ENCODE measurements at places on chromosomes 13 and 19. TPM values are rescaled to one million over a fixed set of nuclear protein-coding genes. Genes with fewer than 3 reads are reported as not detected.

GRCh38 chr13:100315522-100315921, 226.6 kb downstream of the PCCA start:
- DNase-seq: no peak

GRCh38 chr19:4914736-4915501, 5.6 kb downstream of the UHRF1 start:
- no peak for DNase-seq

DNA sequence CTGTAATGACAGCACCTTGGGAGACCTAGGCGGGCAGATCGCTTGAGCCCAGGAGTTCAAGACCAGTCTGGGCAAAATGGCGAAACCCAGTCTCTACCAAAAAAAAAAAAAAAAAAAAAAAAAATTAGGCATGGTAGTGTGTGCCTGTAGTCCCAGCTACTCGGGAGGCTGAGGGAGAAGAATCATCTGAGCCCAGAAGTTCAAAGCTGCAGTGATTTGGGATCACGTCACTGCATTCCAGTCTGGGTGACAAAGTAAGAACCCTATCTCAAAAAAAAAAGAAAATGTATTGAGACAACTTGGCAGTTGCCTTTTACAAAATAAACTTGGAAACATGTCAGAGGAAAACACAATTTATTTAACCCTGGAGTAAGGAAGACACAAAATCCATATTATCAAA, 26.8 kb downstream of the RBM26 start:
- DNase-seq: no peak

DNA sequence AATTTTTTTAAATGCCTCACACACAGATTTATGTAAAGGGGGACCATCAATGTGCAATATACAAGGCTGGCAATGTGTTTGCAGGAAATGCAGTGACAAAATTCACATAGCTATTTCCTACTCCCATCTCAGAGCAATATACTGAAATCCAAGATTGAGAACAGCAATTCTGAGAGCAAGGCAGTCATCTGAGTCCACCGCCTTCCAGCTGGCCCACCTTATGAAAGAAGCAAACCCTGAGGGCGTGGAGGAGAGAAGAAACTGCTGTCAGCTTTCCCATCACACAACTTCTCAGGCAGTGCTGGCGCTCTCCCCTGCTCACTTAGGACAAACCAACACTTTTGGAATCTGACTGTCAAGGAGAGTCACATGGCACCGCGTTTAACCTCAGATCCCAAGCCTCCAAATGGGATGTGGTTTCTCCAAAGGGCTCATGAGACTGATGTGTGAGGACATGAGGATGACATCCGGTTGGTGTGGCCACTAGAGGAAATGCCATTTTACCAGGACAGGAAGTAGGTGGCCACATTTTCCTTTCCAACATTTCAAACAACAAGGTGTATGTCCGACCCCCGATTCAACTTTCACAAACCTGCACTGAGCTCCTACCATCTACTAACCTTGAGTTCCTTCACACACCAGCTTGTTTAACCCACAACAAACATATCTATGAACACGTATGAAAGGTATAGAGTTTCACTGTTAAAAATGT, 3.7 kb upstream of the DOCK9 start:
- no peak for DNase-seq

DNA sequence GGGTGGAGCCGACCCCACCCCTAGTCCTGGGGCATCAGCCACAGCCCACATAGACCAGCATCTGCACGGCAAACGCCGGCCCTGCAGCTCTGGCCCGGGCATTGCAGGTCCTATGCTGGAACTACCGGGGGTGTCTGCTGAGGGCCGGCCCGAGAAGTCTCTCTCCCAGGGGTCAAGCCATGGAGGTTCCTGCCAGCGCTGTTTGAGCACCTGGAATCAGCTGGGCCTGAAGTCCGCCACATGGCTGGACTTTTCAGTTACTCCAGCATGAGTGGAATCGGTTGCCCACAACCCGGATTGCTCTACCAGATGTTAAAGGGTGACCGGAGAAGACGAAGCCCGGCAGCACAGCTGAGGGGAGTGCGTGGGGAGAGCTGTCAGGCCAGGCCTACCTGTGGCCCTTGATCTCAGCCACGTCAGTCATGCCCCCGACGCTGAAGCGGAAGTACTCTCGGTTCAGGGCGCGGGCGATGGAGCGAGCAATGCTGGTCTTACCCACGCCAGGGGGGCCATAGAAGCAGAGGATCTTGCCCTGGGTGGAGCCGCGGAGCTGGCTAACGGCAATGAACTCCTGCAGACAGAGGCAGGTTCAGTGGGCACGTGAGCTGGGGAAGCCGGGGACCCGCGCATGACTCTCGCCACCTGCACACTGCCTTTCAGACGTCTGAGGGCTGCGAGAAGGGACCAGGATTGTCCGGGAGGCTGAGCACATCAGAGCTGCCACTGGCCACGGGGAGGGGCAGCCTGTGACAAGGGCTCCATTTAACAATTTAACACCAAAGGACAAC, 8.7 kb downstream of the RPL36 start:
- DNase-seq: peak; percentile 0

DNA sequence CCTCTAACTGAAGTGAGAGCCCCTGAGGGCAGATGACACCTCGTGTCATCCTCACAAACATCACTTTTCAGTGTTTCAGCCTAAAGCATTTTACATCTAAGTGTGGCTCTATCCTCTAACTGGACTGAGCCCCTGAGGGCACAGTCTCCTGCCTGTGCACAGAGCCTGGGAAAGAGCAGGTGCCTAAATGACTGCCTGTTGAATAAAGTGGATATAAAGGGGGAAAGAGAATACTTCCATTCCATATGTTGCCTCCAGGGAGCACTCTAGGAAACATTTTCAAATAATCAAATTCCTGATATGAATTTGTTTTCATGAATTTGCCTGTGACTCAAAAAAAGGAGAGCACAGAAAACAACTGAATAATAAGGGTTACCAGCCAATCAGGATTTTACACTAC, 32.2 kb downstream of the CNMD start:
- peak; percentile 27 for DNase-seq

DNA sequence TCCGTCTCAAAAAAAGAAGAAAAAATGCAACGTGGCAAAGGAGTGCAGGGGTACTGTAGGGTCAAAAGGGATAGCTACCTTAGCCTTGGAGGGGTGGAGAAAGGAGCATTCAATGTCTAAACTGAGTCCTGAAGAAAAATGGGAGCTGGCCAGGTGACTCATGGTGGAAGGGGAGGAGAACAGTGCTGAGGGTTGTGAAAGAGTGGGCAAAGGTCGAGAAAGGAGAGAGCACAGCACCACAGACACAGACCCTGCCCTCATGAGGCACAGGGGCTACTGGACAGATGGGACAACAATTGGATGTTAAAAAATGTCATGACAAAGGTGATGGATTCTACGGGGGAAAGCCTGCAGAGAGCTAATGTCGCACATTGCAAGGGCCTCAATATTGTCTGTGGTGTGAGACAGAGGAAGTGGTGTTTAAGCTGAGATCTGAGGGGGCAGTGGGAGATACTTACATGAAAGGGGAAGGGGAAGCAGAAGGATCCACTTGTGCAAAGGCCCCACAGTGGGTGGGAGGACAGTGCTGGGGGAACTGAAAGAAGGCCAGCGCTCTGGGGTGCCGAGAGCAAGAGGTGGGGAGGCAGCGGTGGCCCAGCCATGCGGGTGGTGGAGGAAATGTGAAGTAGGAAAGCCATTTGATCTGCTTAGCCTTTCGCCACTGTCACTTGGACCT, 42.9 kb upstream of the URAD start:
- no peak for DNase-seq

DNA sequence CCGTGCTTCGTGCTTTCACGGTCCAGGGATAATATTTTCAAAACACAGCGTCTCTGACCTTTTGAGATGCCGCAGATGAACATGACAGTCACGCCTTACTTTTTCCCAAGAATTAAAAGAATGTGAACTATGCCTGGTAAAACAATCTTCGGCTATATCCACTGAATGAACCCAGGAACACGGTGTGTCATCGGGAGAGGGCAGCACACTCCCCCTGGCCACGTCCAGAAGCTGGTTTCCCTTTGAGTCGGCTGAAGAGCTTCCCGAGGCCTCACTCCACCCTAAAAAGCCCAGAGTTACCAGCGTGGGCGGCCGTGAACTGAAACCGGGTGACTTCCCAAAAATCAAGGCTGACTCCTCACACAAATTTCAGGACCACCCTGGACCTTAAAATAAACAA, 22.9 kb upstream of the SHISA2 start:
- DNase-seq: no peak

GRCh38 chr19:5850743-5851293, 431 bp downstream of the FUT3 start:
- no peak for DNase-seq

GRCh38 chr13:76132532-76132931, 496.4 kb downstream of the LMO7 start:
- no peak for DNase-seq

GRCh38 chr13:45040622-45041021, 51.3 kb downstream of the GPALPP1 start:
- no peak for DNase-seq

DNA sequence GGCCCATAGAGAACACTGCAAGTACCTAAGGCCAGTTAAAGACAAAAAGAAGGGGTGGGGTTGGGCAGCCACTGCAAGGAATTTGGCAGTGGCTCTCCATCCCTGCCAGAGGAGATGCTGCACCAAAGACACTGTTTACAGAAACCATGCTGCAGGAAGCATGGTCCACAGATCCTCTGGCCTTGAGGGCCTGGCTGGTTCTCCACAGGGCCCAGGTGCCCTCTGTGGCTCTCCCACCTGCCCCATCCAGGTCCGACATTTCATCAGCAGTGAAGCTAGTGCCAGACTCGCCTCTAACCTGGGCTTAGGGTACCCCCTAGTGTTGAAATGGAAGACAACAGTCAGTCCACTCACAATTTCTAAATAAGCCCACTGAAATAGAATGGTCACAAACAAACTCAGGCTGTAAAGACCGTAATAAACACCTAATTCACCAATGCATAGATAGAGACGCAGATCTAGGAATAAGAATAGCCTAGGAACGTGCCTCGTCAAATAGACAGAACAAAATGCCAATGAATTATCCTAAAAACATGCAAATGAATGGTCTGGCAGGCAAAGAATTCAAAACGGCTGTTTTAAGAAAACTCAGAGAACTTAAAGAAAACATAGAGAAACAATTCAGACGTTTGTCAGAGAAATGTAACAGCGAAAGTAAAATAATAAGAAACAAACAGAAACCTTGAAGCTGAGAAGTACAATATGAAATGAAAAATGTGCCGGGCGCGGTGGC, 23.3 kb downstream of the LYPD4 start:
- DNase-seq: peak; percentile 90

GRCh38 chr19:4272894-4273293, 6.2 kb upstream of the SHD start:
- DNase-seq: no peak

GRCh38 chr13:110415669-110416068, 108.6 kb downstream of the COL4A2 start:
- DNase-seq: peak; percentile 58

Gene ZNF562
- 68.8 TPM for total RNA-seq

Gene FCAR
- not detected for total RNA-seq

Gene AKAP11
- total RNA-seq: 20.7 TPM

Gene SH2D3A
- total RNA-seq: 25.6 TPM

Gene ARGLU1
- 92.2 TPM for total RNA-seq

Gene OR4F17
- total RNA-seq: not detected
